ENCODE measurements at places on chromosomes 2 and 18.

DNA sequence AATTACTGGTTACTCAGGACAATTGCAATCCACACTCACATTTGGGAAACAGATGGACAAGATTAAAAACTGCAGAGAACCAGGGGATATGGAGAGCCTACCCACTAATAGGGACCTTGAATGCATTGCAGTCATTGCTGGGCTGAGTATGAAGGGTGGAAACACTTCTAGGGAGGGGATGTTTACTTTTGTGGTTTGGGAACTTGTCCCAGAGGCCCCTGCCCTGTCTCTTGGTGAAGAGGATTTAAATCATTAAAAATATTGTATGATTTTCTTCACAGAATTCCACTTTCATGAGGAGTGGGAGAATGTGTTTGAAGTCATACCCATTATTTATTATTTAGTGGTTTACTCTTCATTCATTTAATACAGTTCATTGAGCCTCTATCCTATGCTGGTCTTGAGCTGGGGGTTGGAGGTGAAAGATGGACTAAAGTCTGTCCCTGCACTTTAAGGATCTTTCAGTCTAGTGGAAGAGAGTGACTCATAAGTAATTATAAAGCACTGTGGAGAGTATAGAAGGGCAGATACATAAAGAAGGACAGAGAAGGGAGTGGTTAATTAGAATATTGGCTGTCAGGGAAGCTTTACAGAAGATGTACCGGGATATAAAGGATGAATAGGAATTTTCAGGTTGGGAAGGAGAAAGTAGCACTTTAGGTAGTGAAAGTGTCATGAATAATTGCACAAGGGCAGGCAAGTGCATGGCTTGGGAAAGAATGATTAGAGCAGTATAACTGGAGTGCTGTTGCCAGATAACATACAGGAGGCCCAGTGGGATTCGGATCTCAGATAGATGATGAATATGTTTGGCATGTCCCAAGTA lies 313.4 kb downstream of the LPIN1 start:
- no peak for DNase-seq

- no peak for DNase-seq
These were observed 26.5 kb downstream of the EIF4E2 start for GRCh38 chr2:232576995-232577394.

DNA sequence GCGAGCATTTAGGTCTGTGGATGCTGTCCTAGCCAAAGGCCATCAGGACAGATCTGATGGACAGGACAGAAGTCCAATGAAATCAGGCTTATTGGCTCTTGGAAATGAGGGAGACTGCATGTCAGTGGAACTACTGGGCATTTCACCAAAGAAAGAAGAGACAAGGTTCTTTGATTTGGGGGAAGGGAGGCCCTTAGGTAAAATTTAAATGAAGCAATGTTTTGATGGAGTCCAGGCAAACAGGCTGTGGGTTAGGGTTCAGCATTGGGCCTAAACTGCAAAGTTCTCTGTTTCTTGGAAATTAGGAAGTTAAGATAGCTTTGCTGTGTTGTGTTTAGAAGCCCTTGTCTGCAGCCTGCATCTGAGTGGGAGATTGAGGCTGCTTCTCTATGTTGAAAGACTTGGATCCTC lies 31.6 kb upstream of the RNF149 start:
- DNase-seq: no peak

GRCh38 chr2:190759749-190760213 lies 110.9 kb downstream of the NAB1 start:
- no peak for DNase-seq

DNA sequence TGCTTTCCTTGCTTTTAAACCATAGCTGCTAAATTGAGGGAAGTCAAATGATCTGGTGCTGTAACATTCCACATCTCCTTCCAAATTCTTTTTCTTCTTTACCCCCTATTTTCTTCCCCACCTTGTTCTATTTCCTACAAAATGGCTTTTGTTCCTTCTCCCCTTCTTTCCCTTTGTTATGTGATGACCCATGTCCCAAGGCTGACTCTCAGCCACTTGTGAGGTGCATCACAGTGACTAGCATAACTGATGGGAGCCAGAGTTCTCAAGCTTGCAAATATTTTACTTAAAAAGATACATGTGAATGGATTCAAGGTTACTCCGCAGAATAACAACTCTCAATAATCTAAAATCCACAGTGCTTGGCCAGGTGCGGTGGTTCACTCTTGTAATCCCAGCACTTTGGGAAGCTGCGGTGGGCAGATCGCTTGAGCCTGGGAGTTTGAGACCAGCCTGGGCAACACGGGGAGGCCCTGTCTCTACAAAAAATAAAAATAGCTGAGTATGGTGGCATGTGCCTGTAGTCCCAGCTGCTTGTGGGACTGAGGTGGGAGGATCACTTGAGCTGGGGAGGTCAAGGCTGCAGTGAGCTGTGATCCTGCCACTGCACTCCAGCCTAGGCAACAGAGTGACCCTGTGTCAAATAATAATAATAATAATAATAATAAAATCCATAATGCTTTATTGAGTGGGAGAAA lies 100.1 kb upstream of the CERS6 start:
- no peak for DNase-seq

DNA sequence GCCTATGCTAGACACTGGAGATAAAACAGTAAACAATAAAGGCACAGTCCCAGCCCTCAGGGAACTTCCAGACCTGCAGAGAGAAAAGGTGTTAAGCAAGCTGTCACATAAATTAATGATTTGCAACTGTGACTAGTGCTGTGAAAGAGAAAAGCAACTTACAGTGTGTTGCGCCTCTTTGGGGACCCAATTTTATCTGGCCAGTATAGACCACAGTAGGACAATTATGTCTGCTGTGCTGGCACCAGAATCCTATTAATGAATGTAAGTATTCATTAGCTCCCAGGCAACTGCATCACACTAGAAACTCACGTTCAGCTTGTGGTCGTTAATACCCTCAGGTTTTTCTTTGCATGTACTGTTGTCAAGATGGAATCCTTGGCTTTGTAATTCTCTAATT lies 55.3 kb upstream of the CHST9 start:
- DNase-seq: no peak

DNA sequence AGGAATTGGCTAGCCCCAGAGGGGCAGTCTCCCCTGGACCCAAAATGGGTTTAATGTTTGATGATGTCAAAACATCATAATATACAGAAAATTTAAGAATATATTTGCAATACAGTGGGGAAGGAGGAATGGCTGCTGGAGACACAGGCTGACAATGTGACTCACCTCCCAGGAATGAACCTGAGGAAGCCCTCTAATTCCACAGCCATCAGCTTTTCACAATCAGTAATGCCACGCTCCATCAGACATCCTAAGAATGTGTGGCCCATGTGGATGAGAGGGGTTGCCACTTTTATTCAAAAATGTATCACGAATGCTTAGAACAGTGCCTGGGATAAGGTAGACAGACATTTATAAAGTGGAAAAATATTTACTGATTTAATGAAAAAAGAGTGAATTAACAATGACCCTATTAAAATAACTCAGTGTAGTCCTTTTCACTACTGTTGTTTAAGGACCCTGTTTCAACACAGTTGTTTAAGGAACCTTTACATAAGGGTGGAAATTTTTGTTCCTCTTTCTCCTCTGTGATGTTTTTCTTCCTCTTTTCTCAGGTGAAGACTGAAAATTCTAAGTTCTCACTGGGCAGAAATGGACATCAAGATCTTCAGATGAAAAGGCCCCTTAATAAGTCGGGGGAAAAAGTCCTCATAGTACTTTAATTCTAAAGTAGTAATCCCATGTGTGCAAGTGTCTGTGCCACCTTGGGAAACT lies 17.5 kb upstream of the TMEM163 start:
- DNase-seq: no peak

DNA sequence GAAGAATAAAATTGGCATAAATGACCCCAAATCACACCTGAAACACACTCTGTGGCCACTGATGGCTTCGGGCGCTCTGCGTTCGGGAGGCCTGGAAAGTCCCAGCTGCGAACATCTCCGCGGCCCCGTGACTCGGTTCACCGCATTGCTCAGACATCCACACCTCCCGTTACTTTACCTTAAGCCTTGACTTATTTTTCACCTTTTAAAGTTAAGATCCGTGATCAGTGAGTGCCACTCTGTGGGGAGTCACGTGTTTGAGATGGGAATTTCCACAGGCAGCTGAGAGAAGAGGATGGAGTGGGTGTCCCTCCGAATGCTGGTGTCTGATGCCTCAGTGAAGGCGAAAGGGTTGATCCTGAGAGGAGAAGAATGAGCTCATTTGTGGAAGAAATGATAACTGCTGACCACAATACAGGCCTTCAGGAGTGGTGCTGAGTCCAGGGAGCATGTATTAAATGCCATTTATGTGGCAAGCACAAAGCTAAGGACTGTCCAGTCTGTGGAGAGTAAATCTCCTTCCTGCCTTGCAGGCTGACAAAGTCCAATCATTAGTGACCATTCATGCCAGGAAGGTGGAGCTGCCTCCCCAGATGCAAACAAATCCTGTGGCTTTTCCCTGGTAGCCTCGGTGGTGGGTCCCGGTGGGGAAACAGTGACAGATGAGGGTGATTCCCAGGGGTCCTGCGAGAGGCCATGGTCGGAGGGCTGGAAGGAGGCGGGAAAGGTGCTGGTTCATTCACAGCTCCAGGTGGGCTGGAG lies 168.8 kb downstream of the RTP5 start:
- DNase-seq: no peak

GRCh38 chr2:85705680-85706039 lies 11.5 kb downstream of the GNLY start:
- DNase-seq: no peak

- DNase-seq: no peak
These were observed 20.2 kb downstream of the PRKAG3 start for GRCh38 chr2:218811382-218811781.

GRCh38 chr2:188314314-188315054 lies 22.8 kb downstream of the GULP1 start:
- no peak for DNase-seq

Data from NCI-H2081 treated with DMSO at 0.1 percent for 48 hours (cell line).